ENCODE measurements at places on chromosomes 3 and 15.

- no peak for DNase-seq
Measured at GRCh38 chr3:178569826-178570225, 33.6 kb downstream of the KCNMB2 start.

DNA sequence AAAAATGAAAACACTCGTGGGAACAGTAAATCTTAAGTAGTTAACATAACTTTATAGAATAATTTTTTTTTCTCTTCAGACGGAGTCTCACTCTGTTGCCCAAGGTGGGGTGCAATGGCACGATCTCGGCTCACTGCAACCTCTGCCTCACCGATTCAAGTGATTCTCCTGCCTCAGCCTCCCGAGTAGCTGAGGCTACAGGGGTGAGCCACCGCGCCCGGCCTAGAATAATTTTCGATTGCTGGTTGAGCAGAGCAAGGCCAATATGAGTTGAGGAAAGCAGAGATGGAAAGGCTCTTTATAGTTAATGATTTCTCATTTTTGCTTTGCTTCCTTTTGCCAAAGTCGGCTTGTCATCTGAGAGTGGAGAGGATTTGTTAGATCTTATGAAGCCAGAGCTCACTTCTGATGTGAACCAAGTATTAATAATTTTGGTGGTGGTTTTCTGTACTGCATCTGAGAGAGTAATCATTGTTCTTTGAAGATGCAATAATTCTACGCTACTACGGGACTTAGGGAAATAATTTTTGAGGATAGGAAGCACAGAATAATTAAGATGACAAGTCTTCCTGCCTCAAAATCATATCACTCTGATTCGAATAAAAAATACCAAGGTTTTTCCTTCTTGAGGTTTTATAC, 1.6 kb upstream of the GOLM2 start:
- DNase-seq: no peak

DNA sequence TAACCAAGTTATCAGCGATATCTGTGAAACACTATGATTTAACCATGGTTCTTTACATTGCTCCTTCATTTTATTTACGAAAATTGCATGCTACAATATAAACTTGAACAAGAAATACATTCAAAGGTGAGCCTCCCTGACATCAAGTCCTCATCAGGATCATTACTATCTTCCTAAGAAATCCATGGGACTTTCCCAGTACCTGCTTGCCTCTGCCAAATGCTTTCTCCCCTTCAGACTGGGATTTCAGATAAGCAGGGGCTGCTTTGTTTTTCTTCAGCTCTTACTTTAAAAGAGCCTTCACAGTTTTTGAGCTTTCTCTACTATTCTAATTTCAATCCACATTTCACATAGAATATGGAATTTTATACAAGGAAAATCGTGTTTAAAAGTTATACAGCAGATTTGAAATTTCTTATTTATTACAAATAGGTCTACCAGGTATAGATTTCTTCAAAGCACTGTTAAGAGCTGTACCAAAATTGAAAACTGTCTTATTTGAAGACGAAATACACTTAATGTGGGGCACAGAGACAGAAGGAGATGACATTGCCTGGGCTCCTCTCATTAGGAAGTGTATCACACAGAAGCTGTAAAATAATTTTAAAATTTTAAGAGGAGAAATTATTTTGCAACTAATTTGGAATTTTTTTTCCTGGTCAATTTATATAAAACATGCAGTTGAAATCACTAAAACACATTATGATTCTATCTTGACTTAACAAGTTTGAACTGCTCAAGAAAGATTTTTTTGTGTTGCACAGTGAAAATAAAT, 615.0 kb upstream of the AGTR1 start:
- no peak for DNase-seq

DNA sequence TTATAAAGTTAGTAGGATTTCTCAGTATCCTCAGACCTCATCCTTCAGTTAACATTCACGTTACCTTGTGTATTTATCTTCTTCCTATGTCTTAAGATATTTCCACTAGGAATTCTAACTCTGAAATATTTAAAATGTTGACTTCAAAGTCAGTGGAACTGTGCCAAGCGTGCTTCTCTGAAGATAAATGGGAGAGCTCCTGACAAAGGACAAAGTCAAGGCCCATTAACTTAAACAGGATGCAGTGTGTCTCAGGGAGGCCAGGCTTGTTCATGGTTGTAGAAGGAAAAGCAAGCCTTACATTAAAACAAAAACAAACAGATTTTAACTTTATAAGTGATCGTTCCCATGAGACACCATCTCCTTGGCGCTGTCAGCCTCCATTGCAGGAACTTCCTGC, 41.5 kb downstream of the ABHD17C start:
- no peak for DNase-seq

DNA sequence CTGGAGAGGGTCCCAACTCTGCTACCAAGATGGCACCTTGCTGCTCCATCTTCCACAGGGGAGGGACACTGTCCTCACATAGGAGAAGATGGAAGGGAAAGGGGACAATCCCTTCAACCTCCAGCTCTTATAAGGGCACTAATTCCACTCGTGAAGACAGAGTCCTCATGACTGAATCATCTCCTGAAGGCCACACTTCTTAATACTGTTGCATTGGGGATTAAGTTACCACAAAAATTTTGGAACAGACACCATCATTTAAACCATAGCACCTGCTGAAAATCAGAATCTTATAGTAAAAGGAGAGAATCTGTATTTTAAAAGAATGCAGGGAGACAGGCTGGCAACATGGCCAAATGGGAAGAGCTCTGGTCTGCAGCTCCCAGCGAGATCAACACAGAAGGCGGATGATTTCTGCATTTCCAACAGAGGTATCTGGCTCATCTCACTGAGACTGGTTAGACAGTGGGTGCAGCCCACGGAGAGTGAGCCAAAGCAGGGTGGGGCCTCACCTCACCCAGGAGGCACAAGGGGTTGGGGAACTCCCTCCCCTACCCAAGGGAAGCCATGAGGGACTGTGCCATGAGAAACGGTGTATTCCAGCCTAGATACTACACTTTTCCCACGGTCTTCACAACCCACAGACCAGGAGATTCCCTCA, 69.4 kb upstream of the LIPC start:
- no peak for DNase-seq

GRCh38 chr15:67406257-67406861, 114.6 kb upstream of the C15orf61 start:
- no peak for DNase-seq

GRCh38 chr3:126546549-126547239, 12.0 kb downstream of the C3orf22 start:
- DNase-seq: no peak

- no peak for DNase-seq
Measured at GRCh38 chr15:75309711-75310110, 26.2 kb upstream of the COMMD4 start.

DNA sequence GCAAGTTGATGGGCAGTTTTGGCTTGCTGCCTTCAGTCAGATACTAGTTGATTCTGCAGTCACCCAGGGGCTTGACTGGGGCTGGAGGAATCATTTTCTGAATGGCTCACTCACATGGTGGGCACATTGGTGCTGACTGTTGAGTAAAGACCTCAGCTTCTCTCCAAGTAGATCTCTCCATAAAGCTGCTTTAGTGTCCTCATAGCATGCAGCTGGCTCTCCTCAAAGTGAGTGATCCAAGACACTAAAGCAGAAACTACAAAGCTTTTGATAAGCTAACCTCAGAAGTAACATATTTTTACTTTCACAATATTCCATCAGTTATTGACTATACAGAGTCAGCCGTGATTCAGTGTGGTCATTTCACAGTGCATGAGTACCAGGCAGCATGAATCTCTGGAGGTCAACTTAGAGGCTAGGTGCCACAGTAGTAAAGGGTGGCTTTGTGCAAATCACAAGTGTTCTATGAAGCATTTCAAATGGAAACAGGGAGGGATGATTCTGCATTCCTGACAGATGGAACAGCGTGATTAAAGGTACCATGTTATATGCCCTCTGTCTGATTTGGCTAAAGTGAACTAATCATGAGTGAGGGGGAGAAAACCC, 24.3 kb upstream of the ATP8B4 start:
- DNase-seq: no peak

- no peak for DNase-seq
Measured at GRCh38 chr3:12507591-12508281, 23.5 kb downstream of the TSEN2 start.

DNA sequence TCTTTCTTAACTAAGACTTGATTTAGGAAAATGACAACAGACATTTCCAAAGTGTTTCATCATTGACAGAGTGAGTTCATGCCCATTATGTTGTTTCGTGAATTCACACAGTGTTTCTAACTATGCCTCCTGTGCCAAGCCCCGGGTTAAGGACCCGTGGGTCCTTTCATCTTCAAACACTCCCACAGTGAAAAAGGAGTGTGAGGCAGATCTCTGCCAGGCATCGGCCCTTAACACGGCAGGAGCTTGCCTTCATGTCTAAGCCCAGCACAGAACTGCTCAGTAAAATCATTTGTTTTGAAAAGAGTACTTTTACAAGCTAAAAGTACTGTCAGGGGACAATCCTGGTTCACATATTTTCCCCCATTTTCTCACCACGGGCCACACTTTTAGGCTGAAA, 80.0 kb upstream of the FOXB1 start:
- no peak for DNase-seq

DNA sequence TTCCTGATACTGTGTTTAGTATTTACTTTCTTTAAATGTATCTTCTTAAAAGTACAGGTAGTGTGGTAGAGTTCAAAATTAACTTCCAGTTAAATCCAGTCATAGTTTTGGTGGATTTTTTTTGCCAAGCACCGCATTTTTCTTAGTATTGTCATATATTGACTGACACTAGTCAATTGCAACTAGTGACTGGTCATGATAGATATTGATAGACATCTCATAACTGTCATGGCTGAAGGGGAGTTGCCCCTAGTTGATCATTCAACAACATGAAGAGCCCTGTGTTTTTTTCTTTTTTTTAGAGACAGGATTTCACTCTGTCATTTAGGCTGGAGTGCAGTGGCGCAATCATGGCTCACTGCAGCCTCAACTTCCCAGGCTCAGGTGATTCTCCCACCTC, 22.1 kb downstream of the RAB8B start:
- no peak for DNase-seq

GRCh38 chr15:39495871-39496840, 84.7 kb upstream of the THBS1 start:
- DNase-seq: no peak

- DNase-seq: no peak
Measured at GRCh38 chr15:80474224-80475215, 70.3 kb downstream of the ARNT2 start.

DNA sequence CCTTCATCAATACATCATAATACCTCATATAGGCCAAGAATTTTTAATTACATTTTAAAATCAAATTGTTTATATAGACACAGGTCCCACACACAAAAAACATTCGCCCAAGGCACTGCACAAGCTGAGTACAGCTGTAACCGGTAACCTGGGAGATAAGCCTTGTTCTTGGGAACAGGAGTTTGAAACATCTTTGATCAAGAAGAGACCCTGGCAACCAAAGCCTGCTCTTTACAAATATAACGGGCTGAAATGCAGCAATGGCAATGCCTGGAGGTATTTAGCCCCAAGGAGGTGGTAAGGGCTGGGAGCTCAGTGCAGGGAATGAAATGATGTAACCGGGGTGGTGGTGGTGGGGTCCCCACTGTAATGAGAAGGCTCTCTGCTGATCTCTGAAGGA, 7.2 kb upstream of the CORO2B start:
- no peak for DNase-seq

DNA sequence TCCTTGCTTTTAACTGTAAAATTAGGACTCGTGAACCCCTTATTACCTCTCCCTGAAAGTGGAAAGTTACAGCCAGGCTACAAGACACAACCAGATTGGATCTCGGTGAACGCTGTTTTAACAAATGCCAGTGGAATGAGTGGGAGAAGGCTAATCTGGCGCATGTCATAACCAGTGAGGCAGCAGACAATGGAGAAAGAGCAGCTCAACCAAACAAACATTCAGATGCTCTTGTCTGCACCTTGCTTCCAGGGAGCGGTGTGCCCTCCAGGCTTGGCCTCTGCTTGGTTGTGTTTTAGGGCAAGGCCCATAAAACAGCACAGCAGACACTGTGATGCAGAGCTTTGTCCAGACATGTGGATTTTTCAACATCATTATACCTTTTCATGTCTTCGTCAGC, 45.9 kb upstream of the ATP1B3 start:
- DNase-seq: no peak

GRCh38 chr3:183259087-183259486, 6.0 kb downstream of the B3GNT5 start:
- no peak for DNase-seq

GRCh38 chr3:40847551-40847992, 322.8 kb downstream of the ZNF621 start:
- no peak for DNase-seq

- no peak for DNase-seq
Measured at GRCh38 chr15:94793207-94793606, 561.8 kb downstream of the MCTP2 start.

- DNase-seq: no peak
Measured at GRCh38 chr3:188518416-188518815, 364.5 kb downstream of the LPP start.

DNA sequence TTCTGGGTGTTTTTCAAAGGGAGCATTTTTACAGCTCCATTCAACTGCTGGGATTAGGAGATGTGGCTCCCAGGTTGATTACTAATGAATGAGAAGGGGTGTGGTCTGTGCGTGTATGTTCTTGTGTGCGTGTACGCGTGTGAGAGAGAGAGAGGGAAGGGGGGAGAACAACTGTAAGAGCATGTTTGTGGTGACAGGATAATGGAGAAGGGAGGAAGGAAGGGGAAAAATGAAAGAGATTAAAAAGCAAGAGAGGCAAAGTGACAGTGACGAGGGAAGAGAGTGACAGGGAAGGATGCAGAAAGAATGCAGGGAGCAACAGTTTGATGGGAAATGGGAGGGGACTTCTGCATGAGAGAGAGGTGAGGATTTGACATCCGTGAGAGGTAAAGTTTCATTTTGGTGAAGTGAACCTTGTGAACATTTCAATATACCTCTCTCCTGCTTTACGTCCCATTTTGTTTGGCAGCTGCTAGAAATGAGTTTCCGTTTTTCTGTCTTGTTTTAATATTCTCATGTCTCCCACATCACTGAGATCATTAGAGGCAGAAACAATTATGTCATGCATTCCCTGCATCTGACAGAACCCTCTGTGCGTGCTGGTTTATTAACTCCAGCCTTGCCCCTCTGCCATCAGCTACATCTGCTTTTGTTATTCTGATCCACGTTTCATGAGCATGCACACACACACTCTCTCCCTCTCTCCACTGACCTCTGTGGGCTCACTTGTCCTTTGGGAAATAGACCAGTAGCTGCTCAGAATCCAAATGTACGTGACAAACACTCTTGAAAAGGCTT, 161.6 kb downstream of the GAP43 start:
- DNase-seq: no peak

GRCh38 chr15:91919014-91919534, 65.6 kb downstream of the SLCO3A1 start:
- no peak for DNase-seq

GRCh38 chr3:18883571-18883970, 264.7 kb upstream of the KCNH8 start:
- no peak for DNase-seq

- no peak for DNase-seq
Measured at GRCh38 chr3:146503461-146504202, 34.3 kb upstream of the PLSCR2 start.

- DNase-seq: no peak
Measured at GRCh38 chr3:126897943-126898342, 85.0 kb upstream of the PLXNA1 start.

Measured in progenitor cell of endocrine pancreas (in vitro differentiated cells).